ENCODE measurements at places on chromosomes 16 and 17.
A peak's percentile ranks its signal among the peaks of the same experiment; 100 is the strongest.

DNA sequence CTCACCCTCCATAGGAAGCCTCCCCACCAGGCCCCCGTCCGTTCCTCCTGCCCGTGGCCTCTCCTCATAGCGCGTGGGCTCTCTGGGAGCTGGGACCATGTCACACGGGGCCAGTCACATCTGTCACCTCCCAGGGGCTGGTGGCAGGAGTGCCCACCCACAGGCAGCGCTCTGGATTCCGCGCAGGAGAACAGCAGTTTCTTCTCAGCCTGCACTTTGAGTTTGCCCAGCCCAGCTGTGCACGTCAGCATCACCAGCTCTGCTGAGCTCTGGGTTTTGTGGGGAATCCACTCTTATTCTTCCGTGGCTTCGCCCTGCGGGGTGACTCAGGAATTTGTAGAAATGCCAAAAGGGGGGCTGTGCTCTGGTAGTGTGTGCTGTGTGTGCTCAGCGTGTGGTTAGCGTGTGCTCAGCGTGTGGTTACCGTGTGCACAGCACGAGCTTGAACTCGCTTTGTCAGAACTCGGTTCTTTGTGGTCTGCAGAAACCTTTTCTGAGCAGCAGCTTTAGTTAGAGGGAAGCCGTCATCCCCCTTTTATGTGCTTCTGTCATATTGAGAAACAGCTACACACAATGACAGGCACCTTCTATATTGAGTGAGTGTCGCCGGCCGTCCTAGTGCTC is 3.2 kb downstream of the ACSF3 start:
- DNase-seq, result peak; percentile 70

DNA sequence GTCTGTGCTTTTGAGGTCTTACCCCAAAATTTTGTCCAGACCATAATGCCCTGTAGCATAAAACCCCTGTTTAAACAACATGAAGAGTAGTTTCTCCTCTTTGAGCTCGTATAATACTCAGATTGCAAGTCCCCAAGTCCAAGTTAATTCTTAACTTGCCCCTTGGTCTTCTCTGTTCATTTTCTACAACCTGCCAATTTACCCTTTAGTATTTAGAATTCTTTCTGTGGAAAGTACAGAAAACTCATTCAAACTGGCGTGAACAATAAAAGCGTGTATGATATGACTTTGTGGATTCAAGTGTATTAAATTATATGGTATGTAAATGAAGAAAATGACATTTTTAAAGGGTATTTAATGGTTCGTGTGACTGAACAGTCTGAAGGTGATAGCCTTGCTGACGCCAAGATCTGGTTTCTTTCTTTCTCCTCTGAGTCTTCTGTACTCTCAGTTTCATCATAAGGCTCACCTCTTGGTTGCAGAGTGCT is 185.6 kb downstream of the PRKCA start:
- DNase-seq, result no peak

DNA sequence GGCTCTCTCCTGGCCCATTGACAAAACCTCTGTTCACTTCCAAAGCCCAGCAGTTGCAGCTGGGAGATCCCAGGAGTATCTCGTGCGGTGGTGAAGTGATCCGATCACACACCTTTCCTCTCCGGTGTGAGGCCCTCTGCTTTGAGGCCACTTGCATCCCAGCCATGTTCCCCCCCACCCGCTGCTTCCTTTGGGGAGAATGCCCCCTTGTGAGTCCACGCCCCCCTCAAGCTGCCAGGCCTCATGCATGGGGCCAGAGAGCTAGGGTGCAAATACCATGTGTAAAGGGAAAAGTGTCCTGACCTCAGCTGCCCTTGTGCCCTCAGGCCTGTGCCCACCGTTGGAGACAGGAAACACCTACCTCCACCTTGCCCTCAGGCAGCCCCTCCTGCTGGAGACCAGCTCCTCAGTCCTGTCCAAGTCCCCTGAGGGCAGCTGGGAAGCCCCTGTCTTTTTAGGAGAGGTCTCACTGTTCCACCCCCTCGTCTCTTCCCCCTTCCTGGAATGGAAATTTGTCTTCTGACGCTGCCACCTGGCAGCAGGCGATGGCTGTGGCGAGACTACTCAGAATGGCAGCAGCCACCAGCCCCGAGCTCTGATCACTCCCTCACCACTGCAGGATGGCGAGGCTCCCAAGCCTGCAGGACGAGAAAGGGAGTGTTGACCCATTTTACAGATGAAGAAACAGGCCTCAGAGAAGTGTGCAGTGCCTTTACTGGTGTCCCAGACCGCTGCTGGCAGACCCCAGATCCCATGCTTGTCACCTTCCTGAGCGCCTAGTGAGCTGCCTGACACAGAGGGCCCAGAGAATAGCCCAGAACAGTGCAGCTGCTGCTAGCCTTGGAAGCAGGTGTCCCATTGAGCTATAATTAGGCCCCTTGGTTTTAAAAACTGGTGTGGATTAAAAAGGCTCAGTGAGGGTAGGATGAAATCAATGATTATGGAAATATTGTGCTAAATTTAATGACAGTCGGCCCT is 120.6 kb upstream of the CACNG5 start:
- no peak for DNase-seq

DNA sequence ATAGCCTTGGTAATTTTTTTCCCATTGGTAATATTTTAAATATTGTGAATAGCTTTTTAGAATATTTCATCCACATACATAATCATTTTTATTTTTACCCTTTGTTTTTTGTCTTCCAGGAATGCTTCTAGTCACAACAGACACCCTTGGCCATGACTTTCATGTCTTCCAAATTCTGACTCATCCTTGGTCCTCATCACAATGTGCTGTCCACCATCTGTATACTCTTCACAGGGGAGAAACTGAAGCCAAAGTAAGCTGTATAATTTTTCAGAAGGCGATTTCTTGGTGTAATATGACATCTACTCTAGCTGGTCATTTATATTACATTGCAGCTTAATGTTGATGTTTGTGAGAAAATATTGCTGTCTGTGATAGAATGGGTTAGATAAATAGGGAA is 269.4 kb downstream of the BCAS3 start:
- DNase-seq, result no peak

GRCh38 chr17:1010086-1010450 is 13.1 kb downstream of the TIMM22 start:
- no peak for DNase-seq

- no peak for DNase-seq
Observed at GRCh38 chr17:40824015-40824832, 1.8 kb upstream of the KRT10 start.

- DNase-seq, result no peak
Observed at GRCh38 chr17:75876938-75877751, 1.2 kb downstream of the TRIM47 start.

DNA sequence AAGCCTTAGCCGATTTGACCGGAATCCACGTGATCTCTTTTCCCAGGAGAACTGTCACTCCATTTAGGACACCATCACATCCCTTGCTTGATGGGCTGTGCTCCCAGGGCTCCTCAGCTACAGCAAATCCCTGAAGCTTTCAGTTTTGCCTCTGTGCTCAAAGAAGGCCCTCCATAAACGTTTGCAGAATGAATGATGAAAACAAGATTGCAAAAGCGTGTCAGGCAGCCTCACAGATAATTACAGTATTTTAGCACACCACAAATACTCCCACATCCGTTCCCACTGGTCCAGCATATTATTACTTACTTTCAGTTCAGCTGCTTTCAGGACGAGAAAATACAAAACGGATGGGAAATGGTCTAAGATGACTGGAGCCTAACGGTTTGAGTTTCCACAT is 84.6 kb downstream of the USP31 start:
- no peak for DNase-seq

DNA sequence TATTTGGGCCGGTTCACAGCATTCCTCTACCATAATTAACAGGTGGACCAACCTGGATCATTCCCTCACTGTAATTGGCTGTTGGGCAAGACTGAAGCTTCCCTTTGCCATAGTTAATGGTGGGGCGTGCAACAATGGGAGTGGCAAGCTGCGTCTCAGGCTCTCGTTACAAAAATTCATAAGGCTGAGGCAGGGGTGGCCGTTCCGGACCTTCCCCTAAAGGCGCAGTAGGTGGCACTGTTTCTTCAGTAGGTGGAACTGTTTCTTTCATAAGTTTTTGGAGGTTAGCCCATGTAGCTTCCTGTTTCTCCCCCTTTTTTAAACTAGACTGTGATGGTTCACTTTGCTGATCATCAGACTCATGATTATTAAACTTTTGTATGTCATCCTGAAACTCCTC is 17.0 kb upstream of the TMC5 start:
- DNase-seq, result no peak

DNA sequence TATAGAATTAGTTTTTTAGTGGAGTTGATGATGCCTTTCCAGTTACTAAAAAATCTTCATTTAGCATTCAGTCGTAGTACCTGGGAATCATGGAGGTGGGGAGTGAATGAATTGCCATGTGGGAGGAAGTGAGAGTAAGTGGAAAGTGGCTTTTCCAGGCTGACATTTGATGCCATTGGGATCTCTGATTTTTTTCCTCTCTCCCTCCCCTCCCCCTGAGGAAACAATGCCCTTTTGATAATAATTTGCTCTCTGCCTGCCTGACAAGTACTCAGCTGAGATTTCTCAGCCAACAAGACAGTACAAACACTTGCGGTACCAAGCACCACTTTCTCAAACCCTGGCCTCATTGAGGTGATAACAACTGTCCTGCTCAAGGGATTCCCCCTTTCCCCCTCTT is 2.2 kb downstream of the UBE2Z start:
- DNase-seq, result no peak

DNA sequence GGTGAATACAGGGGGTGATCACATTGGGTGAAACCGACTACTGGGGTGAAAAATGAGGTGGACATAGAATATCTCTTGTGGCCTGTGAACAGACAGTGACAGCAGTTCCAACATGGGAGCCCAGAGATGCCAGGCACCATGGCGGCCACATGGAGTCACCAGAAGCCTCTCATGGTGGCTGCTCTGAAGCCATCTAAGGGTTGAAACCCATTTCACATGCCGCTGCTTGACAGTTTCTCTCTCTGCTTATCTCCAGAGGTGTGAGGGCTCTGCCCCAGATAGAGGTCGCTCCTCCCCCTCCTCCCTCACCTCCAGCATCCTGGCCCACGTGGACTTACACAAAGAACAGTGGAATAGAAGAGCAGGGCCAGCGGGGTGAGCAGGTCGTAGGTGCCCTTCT is 37.9 kb upstream of the PIK3R6 start:
- no peak for DNase-seq

DNA sequence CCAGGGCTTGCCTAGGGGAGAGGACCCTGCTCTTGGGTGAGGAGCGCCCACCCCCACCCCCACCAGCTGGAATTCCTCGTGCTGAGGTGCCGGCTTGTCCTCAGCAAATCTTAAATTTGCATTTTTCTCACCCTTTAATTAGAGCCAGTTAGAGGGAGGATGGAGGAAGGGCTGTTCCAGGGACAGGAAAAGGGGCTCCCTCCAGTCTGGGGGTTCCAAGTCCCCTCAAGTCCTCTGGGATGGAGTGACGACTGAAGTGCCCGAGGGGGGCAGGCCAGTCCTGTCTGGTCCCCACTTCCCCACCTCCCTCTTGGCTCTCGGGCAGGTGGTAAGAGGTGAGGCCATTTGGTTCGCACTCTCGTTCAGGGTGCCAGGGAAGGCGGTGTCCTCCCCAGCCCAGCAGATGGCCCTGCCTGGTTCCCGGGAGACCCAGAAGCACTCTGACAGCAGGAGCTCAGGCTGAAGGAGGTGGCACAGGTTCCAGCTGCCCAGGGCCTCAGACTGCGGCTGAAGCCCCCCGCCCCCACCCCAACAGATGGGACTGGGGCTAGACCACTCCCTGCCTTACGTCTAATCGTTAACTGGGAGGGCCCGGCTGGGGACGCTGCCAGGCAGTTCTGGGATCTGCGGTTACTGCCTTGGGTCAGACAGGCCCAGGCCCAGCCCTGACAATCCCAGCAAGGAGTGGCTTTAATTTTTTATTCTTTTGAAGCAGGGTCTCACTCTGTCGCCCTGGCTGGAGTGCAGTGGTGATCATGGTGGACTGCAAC is 2.2 kb downstream of the RAB26 start:
- DNase-seq, result no peak

DNA sequence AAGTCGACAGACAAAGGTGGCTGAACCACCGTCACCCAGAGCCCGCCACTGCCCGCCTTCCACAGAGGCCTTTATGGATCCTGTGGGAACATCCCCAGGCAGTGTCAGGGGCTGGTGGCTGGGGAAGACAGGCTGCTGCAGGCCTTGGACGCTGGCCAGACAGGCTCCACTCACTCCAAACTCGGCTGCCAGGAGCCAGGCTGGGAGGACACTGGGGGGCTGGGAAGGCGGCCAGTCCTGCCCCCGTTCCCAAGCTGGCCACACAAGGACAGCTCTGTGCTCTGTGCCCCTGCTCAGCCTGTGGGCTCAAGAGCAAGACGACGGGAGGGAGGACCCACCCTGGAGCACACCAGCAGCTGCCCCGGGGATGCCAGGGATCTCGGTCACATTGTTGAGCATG is 7.6 kb upstream of the LCAT start:
- no peak for DNase-seq

DNA sequence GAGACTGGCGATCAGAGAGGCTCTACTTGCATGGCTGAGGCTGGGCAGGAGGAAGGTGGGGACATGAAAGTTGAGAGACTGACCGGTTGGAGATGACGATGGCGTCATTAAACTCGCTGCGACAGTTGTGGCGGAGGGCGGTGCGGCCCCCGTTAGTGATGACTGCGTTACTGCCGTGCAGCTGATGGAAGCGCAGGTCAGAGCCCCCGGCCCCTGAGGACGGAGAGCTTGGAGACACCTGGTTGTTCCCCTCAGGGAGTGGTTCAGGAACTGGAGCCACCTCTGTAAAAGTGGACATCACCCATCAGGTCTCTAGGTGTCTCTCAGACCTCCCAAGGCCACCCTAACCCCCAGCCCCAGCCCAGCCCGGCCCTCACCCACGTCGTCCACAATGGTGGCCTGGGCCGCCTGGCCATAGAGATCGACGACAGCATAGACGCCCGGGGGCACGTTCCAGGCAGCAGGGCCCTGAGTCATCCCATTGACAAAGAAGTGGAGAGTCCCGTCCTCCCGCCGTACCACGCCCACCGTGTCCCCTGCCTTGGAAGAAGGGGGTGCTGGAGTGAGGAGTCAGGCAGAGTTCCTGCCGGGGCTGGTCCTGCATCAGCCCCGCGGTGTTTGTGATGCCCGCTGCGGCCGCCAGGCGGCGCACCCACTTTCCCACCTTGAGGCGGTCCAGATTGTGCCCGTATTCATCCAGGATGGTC is 5.3 kb downstream of the NEURL4 start:
- peak; percentile 55 for DNase-seq

DNA sequence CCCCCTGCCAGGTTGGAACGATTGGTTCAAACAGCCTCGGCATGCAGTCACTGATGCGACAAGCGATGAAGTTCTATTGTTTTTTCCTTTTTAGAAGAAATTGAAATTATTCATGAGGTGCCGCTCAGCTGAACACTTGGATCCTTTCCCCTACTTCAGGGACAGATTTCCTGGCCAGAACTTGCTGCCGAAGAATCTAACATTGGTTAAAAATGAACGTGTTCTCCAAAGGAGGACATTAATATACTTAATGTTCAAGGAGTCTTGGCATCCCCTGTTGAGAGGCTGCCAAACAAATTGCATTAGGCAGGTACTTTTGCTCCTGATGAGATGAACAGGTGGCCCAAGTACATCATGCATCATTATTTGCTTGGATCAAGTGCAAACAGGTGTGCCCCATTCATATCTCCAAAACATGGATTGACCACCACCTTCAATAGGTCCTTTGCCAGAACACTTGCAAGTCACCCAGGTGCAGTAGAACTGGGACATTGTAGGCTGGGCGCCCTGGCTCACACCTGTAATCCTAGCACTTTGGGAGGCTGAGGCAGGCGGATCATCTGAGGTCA is 437.2 kb downstream of the HAPSTR1 start:
- no peak for DNase-seq

GRCh38 chr17:7217113-7217987 is 2.3 kb downstream of the DLG4 start:
- no peak for DNase-seq
